ENCODE measurements at places on chromosomes 7 and 10. TPM values are rescaled to one million over a fixed set of nuclear protein-coding genes. Genes with fewer than 3 reads are reported as not detected.

The DDX21 gene
- 49.7 TPM for polyA plus RNA-seq

The CRYGN gene
- polyA plus RNA-seq = 0.30 TPM

- no peak for DNase-seq
Observed at GRCh38 chr10:108360187-108360586, 1195.7 kb upstream of the SORCS1 start.

The CNPY1 gene
- not detected for polyA plus RNA-seq

DNA sequence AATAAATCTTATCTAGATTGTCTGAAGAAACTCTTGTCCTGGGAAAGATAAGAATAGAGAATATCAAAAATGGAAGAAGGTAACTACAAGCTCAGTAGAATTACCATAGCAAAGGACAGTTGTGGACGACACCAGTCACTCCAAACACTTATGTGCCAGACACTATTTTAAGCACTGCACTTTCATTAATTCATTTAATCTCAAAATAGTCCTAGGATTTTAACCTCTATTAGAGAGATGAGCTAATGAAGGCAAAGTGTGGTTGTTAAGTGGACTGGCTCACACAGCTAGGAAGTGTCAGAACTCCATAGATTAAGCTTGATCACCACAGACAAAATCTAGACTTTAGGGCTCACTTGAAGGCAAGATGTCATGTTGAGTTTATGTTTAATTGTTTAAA is 168.9 kb downstream of the CDC14C start:
- no peak for DNase-seq
